Fibroblast of skin of right biceps (primary cell): ENCODE measurements at places on chromosomes 12 and 14.

- no peak for DNase-seq
These were observed 19.6 kb downstream of the NAP1L1 start for GRCh38 chr12:76064904-76065303.

- DNase-seq, result peak; percentile 41
These were observed 45.4 kb downstream of the BCAT1 start for GRCh38 chr12:24903329-24904088.

GRCh38 chr12:29983851-29984250 lies 200.1 kb upstream of the TMTC1 start:
- DNase-seq, result no peak

DNA sequence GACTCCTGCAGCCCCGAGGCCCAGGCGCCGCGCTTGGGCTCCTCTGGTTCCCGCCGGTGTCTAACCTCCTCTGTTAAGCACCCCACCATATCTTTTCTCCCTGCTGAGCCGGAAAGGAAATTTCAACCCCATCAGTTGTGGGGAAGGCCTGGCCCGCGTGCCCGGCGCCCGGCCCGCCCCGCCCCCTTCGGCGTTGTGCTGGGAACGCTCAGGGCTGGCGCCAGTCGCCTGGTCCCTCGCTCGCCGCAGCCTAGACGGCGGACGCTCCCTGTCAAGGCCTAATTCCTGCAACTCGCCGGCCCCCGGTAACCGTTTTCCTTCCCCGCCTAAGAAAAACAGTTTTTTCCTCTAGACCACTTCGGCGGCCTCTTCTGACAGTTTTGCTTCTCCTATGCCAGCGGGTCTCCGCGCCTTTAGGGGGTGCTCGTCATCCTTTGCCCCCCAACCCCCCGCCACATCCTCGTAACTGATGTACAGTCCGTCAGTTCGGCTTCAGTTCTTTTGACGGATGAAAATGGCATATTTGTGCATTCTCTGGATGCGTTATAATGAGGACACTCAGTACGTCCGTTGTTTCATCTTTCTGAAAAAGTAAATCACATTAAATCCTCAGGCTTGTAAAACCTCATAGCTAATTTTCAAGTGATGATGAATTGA lies 506 bp upstream of the NAP1L1 start:
- no peak for DNase-seq

DNA sequence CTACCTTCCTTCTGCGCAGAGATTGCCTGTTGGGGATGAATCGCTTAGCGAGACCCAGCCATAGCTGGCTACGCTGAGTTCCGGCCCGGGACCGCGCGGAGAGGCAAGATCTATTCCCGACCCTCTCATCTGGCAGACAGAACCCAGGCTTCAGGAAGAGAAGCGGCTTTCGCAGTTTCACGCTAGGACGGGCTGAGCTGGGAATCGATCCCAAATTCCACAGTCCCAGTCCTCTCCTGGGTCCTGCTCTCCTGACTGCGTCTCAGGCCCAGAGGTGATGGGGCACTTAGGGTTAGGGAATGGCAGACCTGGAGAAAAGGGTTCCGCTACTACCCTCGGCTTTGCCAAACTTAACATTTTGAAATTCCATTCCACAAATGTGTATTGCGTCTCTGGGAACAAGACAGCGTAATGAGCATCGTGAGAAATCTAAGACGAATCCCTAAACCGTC lies 2.8 kb downstream of the PTPN21 start:
- DNase-seq, result peak; percentile 27

- peak; percentile 85 for DNase-seq
These were observed 404.4 kb upstream of the MGAT4C start for GRCh38 chr12:86660488-86661147.

- no peak for DNase-seq
These were observed 128.2 kb downstream of the BCL11B start for GRCh38 chr14:99143793-99144192.

DNA sequence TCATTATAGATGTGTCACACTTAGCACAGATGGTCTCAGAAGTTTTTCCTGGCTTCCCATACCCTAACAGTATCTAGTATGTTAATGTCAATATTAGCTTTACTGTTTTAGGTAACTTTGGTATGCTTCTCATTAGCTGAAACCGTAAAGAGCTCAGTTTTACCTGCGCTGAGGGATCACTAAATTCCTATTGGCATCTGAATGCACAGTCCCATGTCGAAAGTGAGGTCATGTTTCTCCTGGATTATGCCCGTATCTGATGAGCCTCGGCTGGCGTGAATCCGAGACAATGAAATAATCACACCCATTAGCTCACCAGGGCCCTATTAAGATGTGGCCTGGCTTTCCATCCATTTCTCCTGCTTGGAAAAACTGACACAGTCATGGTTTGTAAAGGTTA lies 418.2 kb downstream of the ZFP36L1 start:
- DNase-seq, result no peak

DNA sequence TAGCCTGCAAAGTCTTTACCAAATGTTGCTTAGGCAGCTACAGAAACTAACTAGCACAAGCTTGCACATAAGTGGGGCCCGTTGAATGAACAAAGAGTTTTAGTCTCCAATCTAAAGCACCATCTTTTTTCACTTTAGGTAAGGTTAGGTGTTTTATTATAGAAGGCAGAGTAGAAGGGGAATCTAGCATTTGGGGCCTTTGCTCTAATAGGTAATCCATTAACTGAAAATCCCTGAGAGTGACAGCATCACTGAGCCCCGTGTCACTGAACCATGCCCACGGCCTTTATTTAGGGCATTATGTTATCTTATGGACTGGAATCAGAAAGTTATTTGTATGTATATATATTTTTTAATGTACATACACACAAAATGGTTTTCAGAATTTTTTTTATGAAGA lies 25.1 kb downstream of the CPNE8 start:
- no peak for DNase-seq

DNA sequence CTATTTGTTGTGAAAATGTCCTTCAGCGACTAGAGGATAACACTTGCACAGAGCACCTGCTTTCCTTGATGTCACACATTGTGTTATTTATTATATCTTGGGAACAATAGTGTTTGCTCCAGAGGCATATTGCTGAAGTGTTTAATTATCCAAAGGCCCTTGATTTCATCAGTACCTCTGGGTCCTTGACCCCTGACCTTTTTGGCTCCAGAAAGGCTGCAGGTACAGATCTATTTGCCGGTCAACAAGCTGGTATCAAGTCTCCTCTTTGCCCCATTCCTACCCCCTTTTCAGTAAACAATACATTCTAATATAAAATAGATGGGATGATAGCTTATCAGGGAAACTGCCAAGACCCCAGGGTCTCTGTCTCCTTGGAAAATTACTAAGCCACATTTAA lies 206.8 kb downstream of the DACT1 start:
- no peak for DNase-seq

GRCh38 chr12:107593713-107594381 lies 91.8 kb upstream of the PWP1 start:
- DNase-seq, result no peak

- DNase-seq, result no peak
These were observed 40.9 kb downstream of the FZD10 start for GRCh38 chr12:130203151-130203550.

DNA sequence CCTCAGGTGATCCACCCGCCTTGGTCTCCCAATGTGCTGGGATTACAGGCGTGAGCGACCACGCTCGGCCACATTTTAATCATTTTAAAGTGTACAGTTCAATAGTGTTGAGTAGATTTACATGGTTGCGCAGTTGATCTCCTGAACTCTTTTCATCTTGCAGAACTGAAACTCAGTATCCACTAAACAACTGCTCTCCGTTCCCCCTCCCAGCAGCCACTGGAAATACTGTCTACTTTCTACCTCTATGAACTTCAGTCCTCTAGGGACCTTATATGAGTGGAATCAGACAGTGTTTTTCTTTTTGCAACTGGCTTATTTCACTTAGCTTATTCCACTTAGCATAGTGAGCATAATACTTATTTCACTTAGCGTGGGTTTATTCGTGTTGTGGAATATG lies 53.7 kb downstream of the KCTD10 start:
- no peak for DNase-seq

DNA sequence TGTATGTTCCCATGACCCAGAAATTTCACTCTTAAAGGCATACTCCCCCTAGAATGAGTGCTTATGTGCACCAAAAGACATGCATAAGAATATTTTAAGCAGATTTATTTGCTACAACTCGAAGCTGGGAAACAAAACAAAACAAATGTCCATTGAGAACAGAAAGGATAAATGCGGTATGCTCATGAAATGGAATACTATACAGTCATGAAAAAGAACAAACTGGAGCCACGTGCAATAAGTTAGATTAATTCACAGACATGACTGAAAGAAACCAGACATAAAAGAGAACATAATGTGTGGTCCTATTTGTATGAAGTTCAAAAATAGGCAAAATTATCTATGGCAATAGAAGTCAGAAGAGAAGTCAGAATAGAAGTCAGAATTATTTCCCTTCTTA lies 69.9 kb downstream of the TBX3 start:
- DNase-seq, result no peak

- DNase-seq, result no peak
These were observed 8.0 kb upstream of the NANOGNB start for GRCh38 chr12:7756993-7757392.

GRCh38 chr12:121299662-121300061 lies 3.2 kb upstream of the CAMKK2 start:
- no peak for DNase-seq

DNA sequence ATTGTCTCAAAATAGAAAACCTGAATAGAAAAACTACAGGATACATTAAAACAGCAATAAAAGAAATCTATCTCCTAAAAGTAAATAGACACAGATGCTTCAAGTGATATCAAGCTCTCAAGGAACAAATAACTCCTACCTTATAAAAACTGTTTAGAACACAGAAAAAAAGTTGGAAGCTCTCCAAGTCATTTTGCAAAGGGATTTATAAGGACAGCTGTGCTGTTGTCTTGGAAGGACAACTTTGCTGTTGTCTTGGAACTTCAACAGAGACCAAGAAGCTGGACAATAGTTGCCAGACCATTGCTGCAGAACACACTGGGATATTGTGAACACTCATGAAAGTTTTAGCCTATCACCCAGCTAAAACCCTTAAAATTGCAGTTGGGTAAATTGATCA lies 780.7 kb downstream of the FLRT2 start:
- no peak for DNase-seq

GRCh38 chr14:98252820-98253219 lies 1019.2 kb downstream of the BCL11B start:
- no peak for DNase-seq

DNA sequence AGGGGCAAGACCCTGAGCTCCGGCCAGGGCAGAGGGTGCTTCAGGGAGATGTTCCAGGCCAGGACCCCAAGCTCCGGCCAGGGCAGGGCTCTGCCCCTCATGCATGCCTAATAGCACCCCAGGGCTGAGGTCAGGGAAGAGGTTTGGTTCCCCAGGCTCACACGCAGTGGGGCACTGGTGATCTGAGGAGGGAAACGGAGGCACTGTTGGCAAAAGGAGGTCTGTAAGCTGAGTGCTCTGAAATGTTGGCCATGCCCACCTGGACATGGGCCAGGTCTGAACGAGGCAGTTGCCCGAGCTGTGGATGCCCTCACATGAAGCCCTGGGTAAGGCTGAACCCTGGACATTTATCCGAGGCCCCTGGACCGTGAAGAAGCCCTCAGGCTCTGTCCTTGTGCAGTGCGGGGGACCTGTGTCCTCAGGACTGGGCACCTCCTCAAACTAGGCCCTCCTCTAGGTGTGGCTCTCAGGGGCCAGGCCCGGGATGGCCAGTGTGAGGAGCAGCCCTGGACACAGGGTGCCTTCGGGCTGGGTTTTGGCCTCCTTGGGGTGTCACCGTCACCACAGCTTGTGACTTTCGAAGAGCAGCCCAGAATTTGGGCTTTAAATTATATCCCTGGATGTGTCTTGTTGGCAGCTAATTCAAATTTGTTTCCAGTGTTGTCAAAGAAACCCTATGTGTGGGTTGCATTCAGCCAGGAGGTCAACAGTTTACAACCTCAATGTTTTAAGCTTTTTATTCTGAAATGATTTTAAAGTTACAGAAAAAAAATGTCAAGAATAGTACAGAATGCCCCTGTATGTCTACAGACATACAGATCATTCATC lies 66.8 kb downstream of the ADGRD1 start:
- DNase-seq, result no peak

- DNase-seq, result no peak
These were observed 15.9 kb downstream of the ANKRD13A start for GRCh38 chr12:110015132-110015531.

DNA sequence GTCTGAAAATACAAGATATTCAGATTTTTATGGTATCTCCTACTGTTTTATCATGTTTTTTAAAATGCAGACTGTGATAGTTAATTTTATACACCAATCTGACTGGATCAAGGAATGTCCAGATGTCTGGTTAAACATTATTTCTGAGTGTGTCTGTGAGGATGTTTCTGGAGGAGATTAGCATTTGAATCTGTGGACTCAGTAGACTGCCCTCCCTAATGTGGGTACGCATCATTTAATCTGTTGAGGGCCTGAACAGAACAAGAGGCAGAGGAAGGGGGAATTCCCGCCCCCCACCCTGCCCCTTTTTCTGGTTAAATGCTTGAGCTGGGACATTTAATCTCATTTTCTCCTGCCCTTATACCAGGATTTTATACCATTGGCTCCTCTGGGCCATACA lies 72.1 kb downstream of the AVPR1A start:
- no peak for DNase-seq

- DNase-seq, result peak; percentile 84
These were observed 101.0 kb downstream of the BEGAIN start for GRCh38 chr14:100486025-100486828.

DNA sequence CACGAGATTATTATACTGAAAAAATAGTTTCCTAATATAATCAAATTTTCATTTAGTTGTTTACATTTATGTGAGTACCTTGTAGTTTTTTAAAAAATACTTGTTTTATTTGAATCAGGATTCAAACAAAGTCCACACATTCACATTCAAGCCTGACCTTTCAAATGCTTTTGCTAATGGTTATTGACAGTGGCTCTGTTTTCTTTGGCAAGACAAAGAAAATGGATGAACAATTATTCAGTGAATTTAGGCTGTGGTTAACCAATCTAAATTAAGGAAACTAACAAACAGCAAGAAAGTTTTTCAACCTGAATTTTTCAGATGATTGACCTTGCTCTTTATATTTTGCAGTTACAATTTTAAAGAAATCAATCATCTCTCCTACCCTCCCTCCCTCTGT lies 9.7 kb downstream of the SLC4A8 start:
- DNase-seq, result no peak

DNA sequence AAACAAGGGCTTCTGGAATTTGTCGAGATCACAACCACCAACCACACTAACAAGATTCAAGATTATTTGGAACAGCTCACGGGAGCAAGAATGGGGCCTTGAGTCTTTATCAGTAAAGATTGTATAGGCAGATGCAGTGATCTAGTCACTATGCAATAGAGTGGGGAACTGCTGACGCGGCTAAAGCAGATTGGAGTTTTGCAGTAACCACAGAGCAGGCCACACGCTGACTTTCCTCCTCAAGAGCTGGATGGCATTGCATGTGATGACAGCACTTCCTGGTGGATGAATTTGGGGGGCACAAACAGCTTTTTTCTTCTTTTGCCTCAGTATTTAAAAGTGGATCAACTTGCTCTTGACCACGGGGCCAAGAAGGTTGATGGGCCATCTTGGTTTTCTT lies 46.0 kb downstream of the KCNK13 start:
- no peak for DNase-seq

- DNase-seq, result no peak
These were observed 980.7 kb upstream of the TMEM132C start for GRCh38 chr12:127286281-127286680.

GRCh38 chr12:32893043-32893442 lies 3.5 kb downstream of the PKP2 start:
- DNase-seq, result no peak

GRCh38 chr14:69423279-69423678 lies 24.8 kb downstream of the SLC39A9 start:
- peak; percentile 39 for DNase-seq

GRCh38 chr12:23025372-23026016 lies 400.5 kb downstream of the ETNK1 start:
- no peak for DNase-seq

- peak; percentile 49 for DNase-seq
These were observed 96.8 kb downstream of the OSBPL8 start for GRCh38 chr12:76462668-76463224.
